ENCODE measurements at places on chromosomes 7 and 10.

- peak; percentile 38 for DNase-seq
Measured at GRCh38 chr7:1176891-1177373, 16.9 kb upstream of the ZFAND2A start.

DNA sequence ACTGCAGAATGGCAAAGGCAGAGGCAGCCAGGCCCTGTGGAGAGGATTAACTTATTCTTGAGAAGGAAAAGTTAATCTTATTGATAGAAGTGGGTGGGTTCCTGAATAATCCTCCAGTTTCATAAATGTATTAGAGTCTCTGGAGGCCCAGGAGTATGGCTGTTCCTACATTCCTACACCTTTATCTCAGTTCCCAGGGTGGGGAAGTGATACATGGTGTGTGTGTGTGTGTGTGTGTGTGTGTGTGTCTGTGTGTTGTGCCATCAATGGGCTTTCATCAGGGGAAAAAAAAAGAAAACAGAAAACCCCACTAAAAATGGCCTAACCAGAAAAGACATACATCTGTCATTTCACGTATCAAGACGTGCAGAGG is 22.0 kb upstream of the GSDME start:
- no peak for DNase-seq

DNA sequence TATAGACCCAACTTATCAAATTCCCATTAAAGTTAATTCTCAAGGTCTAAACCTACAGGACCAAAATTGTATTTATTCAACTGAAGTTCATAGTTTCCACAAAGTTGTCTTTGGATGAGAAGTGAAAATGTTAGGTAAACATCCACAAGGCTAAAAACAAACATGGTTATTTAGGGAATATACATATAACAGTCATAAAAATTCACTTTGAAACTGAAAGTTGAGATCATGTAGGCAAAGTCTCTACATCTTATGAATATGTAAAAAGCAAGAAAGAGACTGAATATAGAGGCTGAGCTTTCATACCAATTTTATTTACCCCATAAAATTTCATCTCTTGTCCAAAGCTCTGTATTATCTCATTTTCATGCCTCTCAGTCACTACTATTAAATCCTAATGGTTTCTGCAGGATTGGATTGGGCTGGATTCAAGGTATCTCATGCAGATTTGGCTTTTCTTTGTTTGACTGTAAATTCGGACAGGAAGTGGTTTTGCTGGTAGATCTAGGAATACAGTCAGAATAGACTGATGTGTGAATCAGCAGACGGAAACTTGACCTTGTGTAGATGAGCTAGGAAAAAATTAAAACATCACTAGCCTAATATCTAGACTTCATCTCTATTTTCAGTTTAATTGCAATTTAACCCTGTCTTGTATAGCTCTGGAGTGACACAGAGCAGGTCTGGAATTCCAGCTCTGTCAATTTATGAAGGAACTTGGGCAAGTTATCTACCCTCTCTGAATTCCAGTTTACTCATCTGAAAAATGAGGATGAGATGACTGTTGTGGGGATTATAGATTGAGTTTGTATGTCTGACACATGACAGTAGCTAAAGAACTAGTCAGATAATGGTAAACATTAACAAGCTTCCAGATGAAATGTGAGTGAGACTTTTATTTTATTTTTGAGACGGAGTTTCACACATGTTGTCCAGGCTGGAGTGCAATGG is 27.3 kb upstream of the SKAP2 start:
- no peak for DNase-seq

DNA sequence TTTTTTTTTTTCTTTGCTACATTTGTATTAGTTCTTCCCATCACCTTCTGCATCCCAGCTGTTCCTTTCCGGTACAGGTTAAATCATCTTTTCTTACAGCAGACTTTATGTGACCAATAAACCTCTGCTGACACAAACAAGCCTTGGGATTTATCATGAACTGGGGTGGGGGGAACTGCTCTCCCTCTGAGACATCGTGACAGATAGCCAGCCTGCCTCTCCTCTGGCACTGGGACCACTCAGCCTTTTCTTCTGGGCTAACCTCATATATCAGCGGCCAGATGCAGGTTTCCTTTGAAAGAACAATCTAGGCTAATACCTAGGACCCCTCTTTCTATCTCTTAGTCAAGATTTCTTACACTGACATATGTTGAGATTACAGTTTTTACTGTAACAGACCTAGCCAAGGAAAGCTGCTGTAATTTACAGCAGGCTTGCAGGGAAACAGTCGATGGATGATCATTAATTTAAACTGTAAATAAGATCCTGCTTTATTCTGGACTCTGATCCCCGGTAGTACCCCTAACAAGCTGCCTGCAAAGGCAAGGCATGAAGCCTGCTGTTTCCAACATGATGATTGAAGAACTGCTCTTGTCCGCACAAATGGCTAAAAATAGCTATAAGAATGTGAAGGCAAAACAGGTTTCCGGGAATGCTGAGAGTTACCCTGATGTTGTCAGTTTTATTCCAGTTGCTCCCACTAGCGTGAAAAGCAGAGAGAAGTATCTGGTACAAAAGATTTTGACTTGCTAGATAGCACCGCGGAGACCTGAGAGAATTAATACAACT is 338.7 kb downstream of the SORCS1 start:
- DNase-seq = no peak

Measured in stimulated activated CD8-positive, alpha-beta memory T cell treated with anti-CD3 and anti-CD28 coated beads, Interleukin-4, amount 100 ng/mL, for 1 hour (primary cell).